ENCODE measurements at places on chromosomes 6 and 20. TPM values are rescaled to one million over a fixed set of nuclear protein-coding genes. Genes with fewer than 3 reads are reported as not detected.

DNA sequence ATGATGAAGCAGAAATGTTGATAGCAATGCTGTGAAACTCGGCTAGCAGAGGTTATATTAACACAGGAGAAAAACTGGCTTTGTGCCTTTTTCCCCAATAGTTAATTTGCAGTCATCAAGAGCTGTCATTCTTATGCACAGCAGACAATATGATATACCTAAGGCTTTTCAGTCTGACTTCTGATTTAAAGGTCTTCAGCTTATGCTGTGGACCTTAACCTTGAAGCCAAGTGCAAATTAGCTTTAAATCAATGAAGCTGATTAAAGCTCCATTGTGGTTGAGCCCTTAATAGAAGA is 171.6 kb upstream of the ID4 start:
- DNase-seq: no peak

DNA sequence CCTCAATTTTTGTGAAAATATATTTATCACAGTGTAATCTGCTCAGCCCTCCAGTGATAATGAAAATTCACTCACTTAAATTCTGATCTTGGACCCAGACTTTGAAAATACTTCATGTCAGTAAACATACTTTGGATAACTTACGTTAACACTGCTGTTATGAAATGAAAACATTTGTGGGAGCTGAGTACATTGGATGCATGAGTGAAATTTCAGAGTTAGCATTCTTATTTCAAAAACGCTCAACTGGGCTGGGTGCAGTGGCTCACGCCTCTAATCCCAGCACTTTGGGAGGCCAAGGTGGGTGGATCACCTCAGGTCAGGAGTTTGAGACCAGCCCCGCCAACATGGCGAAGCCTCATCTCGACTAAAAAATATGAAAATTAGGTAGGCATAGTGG is 196.4 kb downstream of the UTRN start:
- DNase-seq: no peak

GRCh38 chr6:43465948-43466347 is 10.6 kb upstream of the DLK2 start:
- no peak for DNase-seq

DNA sequence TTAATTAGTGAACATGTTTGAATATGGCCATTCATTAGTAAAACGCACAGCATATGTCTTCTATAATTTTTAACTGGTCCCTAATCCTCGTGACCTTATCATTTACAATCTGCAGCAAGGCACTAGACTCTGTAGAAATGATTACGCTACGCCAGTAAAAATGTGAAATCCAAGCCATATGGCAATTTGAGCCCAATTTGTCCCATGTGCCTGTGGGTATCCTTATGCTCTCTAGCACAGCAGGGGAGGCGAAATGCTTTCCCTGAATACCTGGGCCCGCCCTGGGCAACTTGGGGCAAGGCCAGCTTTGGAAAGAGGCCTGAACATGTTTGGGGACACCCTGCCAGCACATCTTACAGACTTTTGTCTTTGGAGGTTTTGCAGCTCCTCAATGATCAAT is 122.7 kb upstream of the AGPAT4 start:
- no peak for DNase-seq

- no peak for DNase-seq
Measured at GRCh38 chr6:116595247-116595646, 21.0 kb upstream of the RSPH4A start.

DNA sequence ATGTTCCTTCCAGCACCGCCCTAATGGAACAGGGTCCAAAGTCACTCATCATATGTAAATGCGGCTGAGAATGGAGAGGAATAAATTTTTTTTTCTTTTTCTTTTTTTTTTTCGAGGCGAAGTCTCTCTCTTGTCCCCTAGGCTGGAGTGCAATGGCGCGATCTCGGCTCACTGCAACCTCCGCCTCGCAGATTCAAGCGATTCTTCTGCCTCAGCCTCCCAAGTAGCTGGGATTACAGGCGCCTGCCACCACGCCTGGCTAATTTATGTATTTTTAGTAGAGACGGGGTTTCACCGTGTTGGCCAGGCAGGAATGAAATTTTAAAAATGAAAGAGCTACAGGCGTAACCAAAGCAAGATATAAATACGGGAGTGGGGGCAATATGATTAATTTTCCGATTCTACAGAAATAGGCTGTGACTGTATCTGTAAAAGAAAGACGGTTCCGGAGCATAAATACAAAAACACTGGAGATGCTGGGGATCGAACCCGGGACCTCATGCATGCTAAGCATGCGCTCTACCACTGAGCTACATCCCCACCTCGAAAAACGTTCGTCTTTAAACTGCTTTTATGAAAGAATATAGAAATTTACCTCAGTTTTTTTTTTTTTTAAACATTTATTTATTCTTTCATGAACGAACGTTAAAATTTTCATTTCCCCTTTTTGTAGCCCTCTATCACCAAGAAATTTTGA is 132.2 kb downstream of the GPX5 start:
- DNase-seq: peak; percentile 72

DNA sequence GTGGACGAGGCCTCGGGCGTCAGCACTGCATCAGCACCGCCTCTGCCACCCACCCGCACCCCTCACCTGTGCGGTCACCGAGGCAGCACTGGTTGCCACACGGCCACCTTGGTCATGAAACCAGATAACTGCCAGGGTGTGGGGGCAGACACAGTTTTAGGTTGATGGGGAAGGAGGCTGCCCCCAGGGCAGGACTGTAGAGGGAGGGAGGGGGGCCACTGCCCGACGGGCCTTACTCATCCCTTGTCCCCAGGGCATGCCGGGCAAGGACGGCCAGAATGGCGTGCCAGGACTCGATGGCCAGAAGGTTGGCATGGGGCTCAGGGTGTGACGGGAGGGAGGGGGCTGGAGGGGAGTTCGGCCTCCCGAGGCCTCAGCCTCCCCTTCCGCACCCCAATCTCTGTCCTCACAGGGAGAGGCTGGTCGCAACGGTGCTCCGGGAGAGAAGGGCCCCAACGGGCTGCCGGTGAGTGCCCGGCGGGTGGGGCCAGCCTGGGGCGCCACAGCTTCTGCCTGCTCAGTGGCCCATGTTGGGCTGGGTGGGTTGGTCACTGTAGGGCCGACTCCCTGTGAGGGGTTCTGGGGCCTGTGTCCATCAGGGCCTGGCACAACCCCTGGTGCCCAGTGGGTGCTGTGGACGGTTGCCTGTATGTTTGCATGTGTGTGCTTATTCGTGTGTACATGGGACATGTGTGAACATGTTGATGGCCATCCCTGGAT is 11.8 kb downstream of the COL9A3 start:
- DNase-seq: no peak

Gene MUC22
- 0.02 TPM for polyA plus RNA-seq

Measured in lung (tissue), 17 donors.